Stimulated activated CD8-positive, alpha-beta memory T cell treated with anti-CD3 and anti-CD28 coated beads, Interleukin-4, amount 100 ng/mL, for 4 hours (primary cell): ENCODE measurements at places on chromosomes 11 and 22.

GRCh38 chr22:24285245-24285644 is 14.6 kb downstream of the SPECC1L start:
- no peak for DNase-seq

GRCh38 chr11:68946416-68947090 is 34.2 kb downstream of the MRGPRD start:
- DNase-seq, result no peak

DNA sequence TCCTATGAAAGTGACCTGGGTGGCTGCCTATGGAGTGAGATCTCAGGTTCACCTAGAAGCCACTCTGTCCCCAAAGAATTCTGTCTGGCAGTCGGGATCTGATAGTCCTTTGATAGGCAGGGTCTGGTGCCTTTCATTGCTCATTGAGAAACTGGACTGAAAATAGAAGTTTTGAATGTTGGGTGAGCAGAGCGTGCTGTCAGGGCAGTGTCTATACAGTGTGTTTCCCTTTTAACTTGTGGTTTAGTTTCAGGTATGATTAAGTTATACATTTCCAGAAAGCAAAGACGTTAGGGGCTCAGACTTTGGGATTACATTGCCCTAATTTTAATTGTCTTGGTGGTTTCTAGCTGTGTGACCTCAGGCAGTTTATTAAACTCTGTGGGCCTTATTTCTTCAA is 111.3 kb upstream of the PAX6 start:
- no peak for DNase-seq

GRCh38 chr11:28877340-28877739 is 769.2 kb downstream of the METTL15 start:
- no peak for DNase-seq

- DNase-seq, result no peak
These were observed 128.7 kb downstream of the TRIM44 start for GRCh38 chr11:35791088-35791958.

DNA sequence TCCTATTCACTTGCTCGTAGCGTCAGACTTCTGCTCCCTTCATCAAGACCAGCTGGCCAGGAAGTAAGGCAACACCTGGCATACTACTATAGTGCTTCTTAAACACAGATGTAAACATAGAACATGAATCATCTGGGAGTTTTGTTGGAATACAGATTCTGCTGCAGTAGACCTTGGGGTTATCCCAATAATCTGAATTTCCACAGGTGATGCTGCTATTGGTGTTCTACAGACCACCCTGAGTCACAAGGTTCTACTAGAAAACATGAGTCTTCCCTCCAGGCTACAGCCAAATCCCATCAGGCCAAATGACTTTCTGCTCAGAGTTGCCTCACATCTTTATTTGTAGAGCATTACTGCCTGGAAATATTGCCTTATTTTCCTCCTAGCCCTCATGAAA is 175.2 kb downstream of the NELL1 start:
- DNase-seq, result no peak

DNA sequence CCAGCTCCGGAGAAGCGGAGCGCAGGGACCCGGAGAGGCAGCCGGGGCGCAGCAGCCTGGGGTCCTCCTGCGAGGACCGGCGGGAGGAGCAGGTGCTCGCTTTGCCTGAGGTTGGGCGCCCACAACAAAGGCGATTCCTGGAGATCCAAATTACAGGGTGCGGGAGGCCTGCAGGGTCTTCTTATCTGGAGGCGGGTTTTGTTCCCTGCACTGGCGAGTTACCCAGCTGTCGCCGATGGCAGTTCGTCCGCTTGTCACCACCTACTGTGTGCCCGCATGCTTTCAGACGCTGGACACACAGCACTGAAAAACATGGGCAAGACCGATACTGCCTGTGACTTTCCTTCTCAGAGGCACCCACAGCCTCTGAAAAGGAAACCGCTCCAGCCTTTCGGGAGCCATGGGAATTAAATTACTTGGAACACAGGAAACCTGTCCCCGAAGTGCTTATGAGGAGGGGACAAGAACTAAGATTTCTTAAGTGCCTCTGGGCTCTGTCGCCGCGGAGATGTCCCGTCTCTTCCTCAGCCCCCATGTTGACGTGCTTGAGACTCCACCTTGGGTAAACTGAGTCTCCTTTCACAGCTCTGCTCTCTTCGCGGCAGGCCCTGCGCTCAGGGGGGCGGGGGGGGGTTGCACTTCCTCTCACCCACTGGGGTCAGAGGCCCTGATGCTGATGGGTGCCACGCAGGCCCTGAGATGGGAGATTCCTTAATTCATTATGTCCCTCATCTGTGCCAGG is 1.3 kb upstream of the ZFTA start:
- no peak for DNase-seq

DNA sequence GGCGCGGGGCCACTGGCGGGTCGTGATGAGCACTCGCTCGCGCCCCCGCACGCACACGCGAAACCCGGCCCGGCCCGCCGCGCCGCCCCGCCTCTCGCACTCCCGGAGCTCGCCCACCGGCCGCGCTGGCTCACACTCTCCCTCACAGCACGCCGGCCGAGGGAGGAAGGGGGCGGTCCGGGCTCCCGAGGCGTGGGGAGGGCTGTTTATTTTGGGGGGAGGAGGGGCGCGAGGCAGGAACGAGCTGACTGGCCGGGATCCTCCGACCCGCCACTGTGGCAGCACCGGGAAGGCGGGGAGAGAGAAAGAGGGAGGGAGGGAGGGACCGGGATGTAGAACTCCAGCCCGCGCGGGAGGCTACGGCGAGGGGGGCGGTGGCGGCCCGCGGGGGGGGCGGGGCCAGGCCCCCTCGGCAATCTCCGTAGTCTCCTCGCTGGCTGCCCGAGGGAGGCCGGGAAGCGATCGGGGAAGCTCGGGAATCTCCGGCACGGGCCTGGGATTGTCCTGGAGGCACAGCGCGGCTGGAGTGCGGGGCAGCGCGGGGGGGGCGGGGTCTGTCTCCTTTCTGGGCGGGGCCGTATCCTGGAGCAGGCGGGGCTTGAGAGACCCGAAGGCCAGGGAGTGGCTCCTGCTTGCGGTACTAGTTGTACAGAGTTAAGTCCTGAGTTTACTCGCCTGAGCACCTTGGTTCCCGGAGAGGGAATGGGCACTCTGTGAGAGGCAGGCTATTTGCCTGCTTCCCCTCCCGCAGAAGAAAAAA is at the start of gene RBFOX2:
TSS of gene RBFOX2 (minus strand) at position 179 of the 760 bp plus-strand sequence. CDS start 399 bp downstream, outside the sequence.
- DNase-seq, result peak; percentile 64

GRCh38 chr11:123682696-123683410 is 28.4 kb upstream of the SCN3B start:
- DNase-seq, result no peak

- DNase-seq, result no peak
These were observed 4.5 kb downstream of the IFITM5 start for GRCh38 chr11:294780-295179.

DNA sequence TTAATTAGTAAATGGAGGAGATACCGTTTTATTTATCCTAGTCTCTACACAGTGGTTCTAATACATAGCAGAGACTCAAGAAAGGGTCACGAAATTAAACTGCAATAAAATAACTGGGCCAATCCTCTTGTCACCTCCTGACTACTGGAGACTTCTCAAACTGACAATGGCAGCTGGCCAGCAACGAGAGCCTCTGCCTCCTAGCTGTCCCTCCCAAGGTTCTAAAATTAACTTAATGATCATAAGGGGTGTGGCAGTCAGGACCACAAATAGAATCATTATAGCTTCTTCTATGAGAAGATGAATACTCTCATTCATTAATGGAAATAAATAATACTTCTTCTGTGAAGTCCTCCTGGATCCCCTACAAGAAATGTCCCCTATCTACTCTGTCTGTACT is 63.8 kb upstream of the APOA1 start:
- no peak for DNase-seq

- DNase-seq, result no peak
These were observed 168.4 kb downstream of the C11orf91 start for GRCh38 chr11:33532257-33532656.
